ENCODE measurements at places on chromosomes 4 and X. TPM values are rescaled to one million over a fixed set of nuclear protein-coding genes. Genes with fewer than 3 reads are reported as not detected.

Gene BRS3
- not detected for total RNA-seq

Gene STOX2
- not detected for total RNA-seq

Gene BEND4
- 0.20 TPM for total RNA-seq

Gene HDAC8
- 16.8 TPM for total RNA-seq

Gene HERC5
- 38.8 TPM for total RNA-seq

Gene LDB2
- not detected for total RNA-seq

Gene PF4V1
- total RNA-seq: not detected

Gene NLGN4X
- not detected for total RNA-seq

Gene MAGEB1
- not detected for total RNA-seq

Gene RASGEF1B
- 6.5 TPM for total RNA-seq

Gene BTK
- 0.38 TPM for total RNA-seq

Gene MAGEA6
- not detected for total RNA-seq

Gene PAGE4
- not detected for total RNA-seq

Gene OPHN1
- total RNA-seq: not detected

Gene TBC1D8B
- 1.2 TPM for total RNA-seq

Gene IRS4
- not detected for total RNA-seq

Gene SAGE1
- total RNA-seq: not detected

Gene RAB41
- total RNA-seq: not detected

Gene SHISA3
- total RNA-seq: 0.72 TPM

Gene TET2
- 36.0 TPM for total RNA-seq

Gene EFNB1
- 3.9 TPM for total RNA-seq

Gene ERVMER34-1
- 0.14 TPM for total RNA-seq

Gene ADH1B
- not detected for total RNA-seq

Gene MBNL3
- total RNA-seq: 14.2 TPM

Gene FAT1
- total RNA-seq: 0.02 TPM

Gene METTL14
- total RNA-seq: 36.9 TPM

Gene SSX2B
- total RNA-seq: not detected

Gene MEPE
- not detected for total RNA-seq

Gene SLC34A2
- total RNA-seq: not detected

Gene LRCH2
- total RNA-seq: not detected

Gene GPR173
- total RNA-seq: 0.05 TPM

Gene LPAR4
- total RNA-seq: not detected

Gene GAGE12F
- not detected for total RNA-seq

Gene SHROOM3
- 0.21 TPM for total RNA-seq

Gene CNGA1
- 0.94 TPM for total RNA-seq

Gene NR0B1
- not detected for total RNA-seq

Gene CORIN
- total RNA-seq: not detected

Gene POLR2B
- total RNA-seq: 104 TPM

Gene NMU
- total RNA-seq: not detected

Gene F11
- total RNA-seq: not detected

Gene DRD5
- total RNA-seq: not detected

Gene GUF1
- total RNA-seq: 32.9 TPM

Gene PLS3
- total RNA-seq: 1.3 TPM

Gene DRP2
- total RNA-seq: 0.47 TPM

Gene LGI2
- total RNA-seq: not detected

Gene MTMR8
- total RNA-seq: 6.4 TPM

Data from activated naive CD4-positive, alpha-beta T cell treated with anti-CD3 and anti-CD28 coated beads for 36 hours (primary cell).